Stimulated activated CD4-positive, alpha-beta T cell treated with anti-CD3 and anti-CD28 coated beads, Interleukin-12 subunit alpha, Interleukin-12 subunit beta, amount 100 ng/mL, for 24 hours (primary cell): ENCODE measurements at places on chromosomes 3 and 15.

DNA sequence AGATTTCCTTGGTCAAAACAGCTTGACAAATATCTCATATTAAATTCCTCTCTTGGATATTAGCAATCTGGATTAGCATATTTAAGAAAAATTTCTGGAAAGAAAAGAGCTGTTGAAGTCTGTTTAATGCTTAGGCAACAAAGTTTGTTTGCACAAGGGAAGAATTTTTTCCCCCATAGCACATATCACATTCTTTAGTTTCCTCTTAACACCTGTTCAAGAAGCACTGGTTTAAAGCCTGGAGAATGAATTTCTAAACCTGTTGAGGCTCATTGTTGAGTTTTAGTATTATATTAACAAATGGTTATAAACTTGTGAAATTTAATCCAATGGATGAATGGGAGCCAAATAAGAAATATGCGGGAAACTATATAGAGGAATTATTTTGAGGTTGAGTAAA lies 41.5 kb downstream of the NLGN1 start:
- no peak for DNase-seq

DNA sequence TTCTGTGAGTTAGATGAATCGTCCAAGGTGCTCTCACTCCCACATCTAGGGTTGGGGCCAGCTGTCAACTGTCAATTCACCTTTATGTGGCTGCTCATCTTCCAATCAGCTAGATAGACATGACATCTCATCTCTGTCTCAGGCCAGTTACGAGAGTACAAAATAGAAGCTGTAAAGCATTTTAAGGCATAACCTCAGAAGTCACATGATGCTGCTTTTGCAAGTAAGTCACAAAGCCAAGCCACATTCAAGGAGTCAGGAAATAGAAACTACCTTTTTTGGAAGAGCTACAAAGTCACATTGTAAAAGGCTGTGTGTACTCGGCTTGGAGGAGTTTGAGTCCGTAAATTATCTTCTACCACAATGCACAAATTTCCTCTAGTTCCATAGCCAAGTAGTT lies 5.1 kb upstream of the CCR1 start:
- no peak for DNase-seq

GRCh38 chr3:165749821-165750220 lies 87.4 kb downstream of the BCHE start:
- no peak for DNase-seq

DNA sequence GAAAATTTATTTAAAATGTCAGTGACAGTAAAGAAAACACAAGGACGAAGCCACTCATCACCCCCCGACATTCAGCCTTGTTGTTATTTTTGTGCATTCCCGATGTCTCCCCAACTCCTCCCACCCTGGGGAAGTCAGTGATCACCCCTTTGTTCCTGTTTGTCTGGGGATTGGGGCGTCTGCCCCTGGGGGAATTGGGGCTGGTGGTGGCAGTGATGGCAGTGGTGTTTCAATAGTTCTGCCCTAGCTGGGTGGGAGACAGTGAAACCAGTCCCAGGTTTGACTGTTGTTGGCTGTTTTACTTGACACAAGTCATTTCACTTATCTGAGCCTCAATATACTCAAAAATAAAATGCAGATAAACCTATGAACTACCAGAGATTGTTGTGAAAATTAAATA lies 33.5 kb downstream of the IRAK2 start:
- no peak for DNase-seq

- no peak for DNase-seq
Measured at GRCh38 chr3:880371-880770, 212.5 kb upstream of the CNTN6 start.

GRCh38 chr3:189622629-189623028 lies 8.6 kb upstream of the TP63 start:
- DNase-seq, result no peak

DNA sequence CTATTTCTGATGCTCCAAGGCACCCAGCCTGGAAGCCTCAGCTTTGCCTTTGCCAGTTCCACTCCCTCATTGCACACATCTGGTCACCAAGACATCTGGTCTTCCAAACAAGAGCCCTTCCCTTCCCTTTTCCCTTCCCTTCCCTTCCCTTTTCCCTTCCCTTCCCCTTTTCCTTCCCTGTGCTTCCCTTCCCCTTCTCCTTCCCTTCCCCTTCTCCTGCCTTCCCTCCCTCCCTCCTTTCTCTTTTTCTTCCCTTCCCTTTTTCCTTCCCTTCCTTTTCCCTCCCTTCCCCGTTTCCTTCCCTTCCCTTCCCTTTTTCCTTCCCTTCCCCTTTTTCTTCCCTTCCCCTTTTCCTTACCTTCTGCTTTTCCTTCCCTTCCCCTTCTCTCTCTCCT lies 2.4 kb upstream of the CGNL1 start:
- DNase-seq, result no peak

DNA sequence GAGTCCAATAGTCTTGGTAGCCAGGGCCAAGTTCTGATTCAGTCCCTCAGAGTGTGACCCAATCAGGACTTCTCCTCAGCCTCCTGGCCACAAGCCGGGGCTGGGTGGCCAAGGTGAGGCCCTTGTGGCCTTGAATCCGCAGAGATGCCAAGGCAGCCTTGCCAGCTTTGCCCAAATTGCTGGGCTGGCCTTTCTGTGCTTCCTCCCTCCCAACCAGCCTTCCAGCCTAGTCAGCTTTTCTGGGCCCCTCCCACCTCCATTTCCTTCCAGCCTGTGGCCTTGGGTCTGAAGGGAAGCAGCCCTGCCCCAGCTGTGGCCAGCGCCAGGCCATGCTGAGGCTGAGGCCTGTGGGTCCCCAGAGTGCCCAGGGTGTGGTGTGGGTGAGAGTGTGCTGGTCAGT lies 34.3 kb upstream of the ANKDD1A start:
- DNase-seq, result no peak

DNA sequence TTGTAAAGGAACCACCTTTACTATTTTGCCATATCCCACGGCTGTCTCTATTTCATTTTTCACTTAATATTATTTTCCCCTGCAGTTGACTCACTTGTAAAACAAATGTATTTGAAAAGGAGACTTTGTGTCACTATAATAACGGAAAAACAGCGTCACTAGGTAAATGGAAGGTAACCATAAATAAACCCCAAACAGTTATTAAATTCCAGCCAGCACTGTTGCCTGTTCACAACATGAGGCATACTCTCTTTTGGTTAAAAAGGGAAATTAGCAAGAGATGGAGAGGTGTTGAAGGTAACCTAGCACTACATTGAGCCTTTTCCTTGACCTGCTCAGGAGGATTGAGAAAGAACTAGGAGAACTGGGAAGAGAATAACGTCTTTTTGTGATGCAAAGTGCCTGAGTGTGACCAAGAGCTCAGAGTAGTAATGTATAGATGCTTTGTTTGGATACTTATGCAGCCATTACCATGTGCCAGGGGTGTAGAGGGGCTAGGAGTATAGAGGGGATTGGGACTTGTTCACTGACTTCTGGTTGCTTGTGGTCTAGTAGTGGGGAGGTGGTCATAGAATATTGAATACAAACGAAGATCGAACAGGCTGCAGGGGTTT lies 19.6 kb downstream of the FLNB start:
- no peak for DNase-seq

- DNase-seq, result no peak
Measured at GRCh38 chr3:113218011-113218680, 6.8 kb downstream of the BOC start.

DNA sequence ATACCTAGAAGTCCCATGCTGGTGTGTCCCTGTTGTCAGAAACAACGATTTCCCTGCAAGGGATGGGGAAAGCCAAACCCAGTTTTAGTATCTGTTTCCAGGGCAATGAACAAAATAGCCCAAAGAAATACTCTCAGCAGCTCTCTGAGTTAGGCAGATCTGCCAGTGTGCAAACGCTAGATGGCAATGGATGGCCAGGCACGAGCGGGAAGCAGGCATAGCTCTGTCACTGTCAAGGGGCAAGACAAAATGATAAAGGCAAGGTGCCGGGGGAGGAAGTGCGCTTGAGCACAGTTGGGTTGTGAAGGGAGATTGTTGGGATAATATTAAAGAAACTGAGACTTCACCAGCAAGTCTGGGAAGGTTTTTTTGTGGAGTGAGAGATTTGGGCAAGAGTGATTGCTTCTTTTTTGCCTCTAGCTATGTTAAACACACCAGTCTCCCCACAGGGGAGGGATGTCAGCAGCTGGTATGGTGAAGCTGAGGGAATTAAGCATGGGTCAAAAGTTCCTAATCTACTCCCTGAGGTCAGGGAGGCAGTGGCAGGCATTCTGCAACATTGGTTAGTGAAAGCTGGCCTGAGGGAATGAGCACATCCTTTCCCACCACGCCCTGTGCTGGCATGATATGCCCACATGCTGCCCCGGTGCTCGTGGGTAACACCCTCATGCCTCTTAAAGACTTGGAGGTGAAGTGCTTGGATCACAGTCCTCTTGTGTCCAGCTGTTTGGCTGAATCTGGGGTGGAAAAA lies 117.5 kb downstream of the PDCD6IP start:
- DNase-seq, result no peak

DNA sequence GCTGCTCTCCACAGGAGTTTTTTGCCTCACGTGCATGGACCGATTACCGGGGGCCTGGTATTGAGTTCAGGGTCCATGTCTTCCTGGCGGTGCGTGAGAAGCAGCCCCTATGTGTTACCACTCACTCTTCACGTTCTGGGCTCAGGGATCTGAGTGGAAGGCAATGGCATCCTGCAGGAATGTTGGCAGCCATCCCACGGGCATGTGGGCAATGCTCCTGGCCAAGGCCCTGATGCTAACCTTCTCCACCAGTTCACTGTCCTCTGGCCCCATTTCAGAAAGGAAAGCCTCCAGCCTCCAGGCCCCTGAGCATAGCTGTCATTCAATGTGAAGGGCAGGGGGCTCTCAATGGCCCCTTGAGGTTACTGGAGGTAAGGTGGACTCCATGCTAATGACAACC lies 43.0 kb upstream of the KY start:
- no peak for DNase-seq

- DNase-seq, result no peak
Measured at GRCh38 chr3:157290766-157291165, 130.8 kb upstream of the CCNL1 start.

- no peak for DNase-seq
Measured at GRCh38 chr15:74657846-74658245, 38.0 kb downstream of the EDC3 start.
